ENCODE measurements at places on chromosomes 6 and 20.

DNA sequence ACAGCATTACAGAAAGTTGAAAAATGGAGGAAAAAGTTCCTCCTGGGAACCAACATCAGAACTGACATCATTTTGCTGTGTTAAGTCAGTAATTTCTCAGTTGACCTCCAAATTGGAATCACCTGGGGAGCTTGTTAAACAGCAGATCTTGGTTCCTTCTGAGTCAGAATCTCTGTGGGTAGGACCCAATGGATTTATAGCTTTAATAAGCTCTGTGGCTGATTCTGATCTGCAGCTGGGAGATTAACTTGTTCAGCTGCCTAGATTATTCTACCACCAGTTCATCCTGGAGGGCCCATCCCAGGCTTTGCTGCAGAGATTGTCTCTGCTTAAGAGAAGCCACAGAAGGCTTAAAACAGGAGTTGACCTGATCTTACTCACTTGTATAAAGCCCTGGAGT lies 90.7 kb upstream of the POPDC3 start:
- DNase-seq, result no peak

DNA sequence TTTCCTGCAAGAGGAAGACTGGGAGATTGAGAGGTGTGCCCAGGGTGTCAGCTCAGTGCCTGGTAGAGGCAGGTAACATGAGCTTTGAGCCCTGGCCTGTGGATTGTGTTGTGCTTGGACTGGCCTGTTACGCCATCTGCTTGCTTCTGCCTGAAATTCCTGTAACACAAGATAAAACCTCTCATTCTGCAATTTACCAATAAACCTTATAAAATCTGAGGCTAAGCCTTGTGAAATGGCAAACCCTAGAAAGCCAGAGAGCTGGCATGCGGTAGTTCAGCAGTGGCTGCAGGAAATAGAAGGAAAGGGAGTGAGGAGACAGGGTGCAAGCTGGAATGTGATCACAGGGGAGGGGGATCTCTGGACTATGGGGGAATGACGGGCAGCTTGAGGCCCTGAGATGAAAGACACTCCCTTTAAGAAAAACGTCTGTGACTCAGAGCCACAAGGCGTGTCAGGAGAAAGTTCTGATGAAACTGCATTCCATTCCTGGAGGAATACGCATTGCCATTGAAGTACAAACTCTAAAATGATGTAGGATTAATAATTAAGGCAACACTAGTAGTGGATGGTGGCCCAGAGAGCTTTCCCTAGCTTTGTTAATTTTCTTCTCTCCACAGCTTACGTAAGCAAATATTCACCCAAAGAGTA lies 26.3 kb upstream of the TFAP2A start:
- peak; percentile 89 for DNase-seq

DNA sequence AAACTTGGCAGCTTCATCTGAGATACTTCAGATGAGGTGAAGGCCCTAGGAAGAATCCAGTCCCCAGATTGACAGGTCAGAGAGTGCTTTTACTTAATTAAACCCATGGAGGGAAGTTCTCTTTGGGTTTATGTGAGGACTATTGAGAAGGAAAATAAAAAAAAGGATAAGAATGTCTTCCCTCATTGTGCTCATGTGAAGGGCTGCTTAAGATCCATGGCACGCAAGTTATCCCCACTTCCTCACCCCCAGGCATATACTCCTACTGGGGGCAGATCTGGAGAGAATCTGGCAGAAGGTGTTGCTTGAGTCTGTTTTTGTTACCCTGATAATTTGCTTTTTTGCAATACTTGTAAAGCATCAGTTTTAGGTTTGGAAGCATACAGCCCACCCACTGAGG lies 322.9 kb upstream of the TFAP2D start:
- no peak for DNase-seq

- DNase-seq, result peak; percentile 67
Measured at GRCh38 chr6:35736253-35736894, 458 bp upstream of the ARMC12 start.

- DNase-seq, result no peak
Measured at GRCh38 chr6:11681770-11682169, 96.8 kb downstream of the ADTRP start.

DNA sequence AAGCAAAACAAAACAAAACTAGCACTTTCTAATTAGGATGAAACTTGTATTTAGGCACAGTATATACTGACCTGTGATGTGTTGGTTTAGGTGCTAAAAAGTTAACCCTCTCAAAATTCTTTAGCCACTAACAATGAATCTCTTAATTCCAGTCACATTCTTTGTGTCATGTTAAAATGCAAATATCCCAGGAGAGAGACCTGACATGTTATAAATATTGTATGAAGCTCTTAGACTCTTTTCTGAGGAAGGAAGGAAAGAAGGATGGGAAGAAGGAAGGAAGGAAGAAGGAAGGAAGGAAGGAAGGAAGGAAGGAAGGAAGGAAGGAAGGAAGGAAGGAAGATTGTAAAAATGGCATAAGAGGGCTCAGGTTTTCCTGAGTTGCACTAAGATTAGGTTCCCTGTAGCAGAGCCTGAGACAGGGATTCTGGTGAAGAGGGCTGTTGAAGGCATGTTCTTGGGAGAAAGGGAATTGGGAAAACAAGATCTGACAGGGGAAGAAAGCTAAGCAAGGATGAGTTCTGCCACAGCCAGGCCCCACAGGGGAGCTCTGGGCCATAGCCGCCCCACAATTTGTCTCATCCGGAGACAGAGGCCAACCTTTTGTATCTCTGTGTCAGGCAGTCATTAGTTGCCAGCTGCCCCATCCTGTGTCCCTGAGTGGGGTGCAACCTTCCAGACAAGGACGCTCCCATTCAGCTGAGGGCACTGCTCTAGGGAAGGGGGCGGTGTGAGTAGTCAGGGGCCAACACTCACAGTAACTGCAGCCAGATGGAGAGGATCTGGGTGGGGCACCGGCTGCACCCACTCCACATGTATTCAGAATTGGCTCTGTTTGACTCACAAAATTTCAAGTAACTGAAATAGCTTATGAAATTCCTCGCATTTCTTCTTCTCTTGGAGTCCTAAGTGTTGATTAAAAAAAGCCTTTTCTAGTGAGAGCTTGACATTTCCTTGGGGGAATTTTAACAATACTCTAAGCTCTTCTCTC lies 189.3 kb upstream of the ARG1 start:
- no peak for DNase-seq

DNA sequence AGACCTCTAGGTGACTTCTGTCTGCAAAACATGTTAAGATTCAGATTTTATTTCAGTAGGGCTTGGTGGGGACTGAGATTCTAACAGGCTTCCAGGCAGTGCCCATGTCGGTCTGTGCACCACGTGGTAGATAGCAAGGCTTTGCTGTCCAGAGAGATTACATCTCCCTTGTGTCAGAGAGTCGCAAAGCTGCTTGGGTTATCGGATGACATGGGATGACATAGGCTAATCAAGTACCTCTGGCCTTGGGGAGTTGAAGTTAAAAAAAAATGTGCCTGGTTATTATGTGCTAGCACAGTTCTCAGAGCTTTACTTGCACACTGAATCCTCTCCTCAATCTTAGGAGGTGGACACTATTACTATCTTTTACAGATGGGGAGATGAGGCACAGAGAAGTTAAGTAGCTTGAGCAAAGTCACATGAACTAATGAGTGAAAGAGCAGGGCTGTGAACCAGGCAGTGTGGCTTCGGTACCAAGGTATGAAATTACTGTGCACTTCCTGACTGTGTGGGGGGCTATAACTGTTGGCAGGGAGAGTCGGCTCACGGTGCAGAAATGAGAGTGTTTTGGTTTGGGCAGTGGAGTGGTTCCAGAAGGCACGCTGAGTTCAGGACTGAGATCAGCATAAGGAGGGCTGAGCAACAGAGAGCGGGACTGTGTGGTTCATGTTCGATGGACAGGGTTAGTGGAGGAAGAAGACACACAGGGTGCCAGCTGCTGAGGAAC lies 41.1 kb downstream of the FARS2 start:
- DNase-seq, result no peak

DNA sequence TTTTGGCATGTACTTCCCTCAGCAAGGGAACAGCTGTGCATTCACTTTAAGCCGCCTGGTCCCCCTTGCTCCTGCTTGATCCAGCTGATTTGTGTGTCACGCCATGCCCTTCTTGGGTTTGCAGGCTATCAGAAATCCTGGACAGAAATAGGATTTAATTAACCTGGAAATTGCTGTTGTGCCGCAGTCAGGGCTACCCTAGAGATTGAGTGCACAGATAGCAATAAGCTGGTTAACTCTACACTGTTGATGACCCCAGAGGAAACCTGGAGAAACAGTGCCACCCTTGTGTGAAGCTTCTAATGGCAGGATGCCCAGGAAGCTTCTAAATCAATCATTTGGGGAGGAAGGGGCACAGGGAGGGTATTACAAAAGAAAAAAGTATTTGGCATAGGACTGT lies 199.0 kb downstream of the JARID2 start:
- no peak for DNase-seq

GRCh38 chr6:77371748-77372147 lies 91.5 kb downstream of the HTR1B start:
- no peak for DNase-seq

DNA sequence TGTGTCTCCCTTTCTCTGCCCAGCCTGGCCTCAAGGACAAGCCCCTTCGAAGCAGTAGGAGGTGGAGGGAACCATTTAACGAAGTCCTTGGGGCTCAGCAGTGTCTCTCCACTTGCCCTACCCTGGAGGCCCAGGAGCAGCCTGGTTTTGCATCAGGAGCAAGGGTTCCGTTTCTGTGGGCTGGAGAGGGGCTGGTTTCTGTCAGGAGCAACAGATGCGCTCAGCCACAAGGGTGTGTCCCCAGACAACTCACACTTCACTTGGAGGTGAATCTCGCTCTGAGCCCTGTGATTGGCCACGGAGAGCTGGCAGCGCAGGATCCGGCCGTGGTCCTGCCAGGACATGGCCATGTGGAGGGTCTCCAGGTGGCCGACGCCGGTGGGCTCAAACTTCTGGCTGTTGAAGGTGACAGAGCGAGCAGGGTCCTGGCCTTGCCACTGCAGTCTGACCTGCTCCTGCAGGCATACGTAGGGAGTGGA lies 6.9 kb downstream of the SIGLEC1 start:
- no peak for DNase-seq

DNA sequence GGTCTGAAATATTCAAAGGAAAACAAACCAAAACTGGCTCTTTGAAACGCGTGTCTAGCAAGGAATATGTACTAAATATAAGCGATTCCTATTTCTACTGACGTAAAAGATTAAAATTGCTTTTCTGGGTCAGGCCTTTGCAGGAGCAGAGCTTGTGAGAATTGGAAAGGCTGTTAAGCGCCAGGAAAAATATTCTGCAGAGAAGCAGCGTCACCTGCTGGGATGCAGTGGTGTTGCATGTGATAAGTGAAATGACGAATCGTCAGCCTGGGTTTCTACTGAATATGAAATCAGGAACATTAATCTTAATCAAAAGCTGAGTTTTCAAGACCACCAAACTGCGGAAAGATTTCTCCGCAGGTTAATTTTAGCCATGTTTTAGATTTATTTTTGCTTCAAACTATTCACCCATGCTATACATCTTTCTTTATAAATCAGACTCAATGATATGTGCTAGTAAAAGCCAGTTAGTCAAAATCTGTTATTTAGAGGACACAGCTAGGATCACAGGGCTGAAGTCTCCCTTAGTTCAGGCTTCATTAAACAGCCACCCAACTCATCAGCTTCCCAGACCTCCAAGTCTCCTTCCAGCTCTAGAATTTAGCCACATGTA lies 67.4 kb downstream of the ALDH8A1 start:
- DNase-seq, result peak; percentile 66

GRCh38 chr6:119484598-119484997 lies 135.0 kb upstream of the MAN1A1 start:
- peak; percentile 12 for DNase-seq

GRCh38 chr6:15577106-15577505 lies 85.7 kb downstream of the DTNBP1 start:
- DNase-seq, result no peak

- DNase-seq, result no peak
Measured at GRCh38 chr6:6717953-6718352, 129.4 kb downstream of the LY86 start.
